ENCODE measurements at places on chromosomes 4 and X.
A peak's percentile ranks its signal among the peaks of the same experiment; 100 is the strongest.

GRCh38 chr4:149995134-149995756 is 83.0 kb upstream of the DCLK2 start:
- DNase-seq, result no peak

- DNase-seq, result no peak
Measured at GRCh38 chr4:135515295-135515694, 1313.7 kb upstream of the PABPC4L start.

DNA sequence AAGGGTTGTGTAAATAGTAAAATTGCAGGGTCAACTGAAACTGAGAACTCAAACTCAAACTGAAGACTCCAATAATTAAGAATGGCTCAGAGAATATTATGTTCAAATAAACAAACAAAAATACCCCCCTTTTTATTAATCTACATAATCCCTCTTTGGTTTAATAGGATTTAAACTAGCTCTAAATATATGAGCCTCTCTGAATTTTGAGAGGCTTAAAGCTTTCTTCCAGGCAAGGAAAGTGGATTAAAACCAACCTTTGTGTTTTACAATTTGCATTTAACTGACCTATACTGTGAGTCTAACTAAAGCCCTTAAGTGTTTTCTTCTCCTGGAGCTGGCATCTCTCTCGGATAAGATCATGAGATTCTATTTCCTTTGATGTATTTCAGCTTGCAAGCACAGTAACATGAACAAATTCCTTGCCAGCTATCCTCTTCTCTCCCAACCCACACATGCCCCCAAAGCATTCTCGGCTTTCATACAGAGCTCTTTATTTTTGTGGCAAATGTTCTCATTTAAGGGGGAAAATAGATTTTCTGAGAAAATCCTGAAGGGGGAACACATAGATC is 1310.8 kb upstream of the AGA start:
- no peak for DNase-seq

DNA sequence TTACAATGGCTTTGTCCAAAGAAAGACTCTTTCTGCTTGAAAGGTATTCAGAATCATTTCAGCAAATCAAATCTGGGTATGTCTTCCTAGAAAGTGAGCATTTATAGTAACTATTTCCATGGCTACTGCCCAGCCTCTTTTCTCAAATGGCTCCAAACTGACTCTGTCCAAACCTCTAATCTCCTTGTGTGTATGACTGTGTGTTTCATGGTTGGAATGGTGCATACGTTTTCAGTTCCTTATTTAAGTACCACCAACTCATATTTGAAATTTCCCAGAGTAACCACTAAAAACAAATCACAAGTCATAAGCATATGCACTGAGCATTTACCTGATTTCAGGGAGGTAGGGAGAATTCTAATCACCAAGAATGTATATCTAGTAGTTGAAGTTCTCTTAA is 106.0 kb downstream of the TMEM144 start:
- no peak for DNase-seq

GRCh38 chrX:65690057-65690855 is 22.8 kb downstream of the MSN start:
- no peak for DNase-seq

- DNase-seq, result no peak
Measured at GRCh38 chrX:38232079-38232686, 11.5 kb upstream of the SRPX start.

DNA sequence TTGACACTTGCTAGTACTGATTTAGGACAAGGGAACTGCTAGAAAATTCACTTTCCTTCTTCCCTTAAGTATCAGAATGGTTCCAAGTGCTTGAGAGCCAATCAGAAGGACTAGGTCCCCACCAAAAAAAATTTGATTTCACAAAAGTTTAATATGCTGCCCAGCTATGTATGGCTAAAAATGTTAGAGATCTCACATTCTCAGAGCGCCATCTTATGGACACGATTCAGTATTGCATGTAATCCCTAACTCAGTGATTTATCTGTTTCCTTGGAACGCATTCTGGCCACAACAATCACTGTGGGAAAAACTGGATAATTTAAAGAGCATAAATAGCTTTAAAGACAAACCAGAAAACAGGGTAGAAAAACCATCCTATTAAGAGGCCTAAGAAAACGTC is 255.1 kb upstream of the GPC4 start:
- peak; percentile 6 for DNase-seq

DNA sequence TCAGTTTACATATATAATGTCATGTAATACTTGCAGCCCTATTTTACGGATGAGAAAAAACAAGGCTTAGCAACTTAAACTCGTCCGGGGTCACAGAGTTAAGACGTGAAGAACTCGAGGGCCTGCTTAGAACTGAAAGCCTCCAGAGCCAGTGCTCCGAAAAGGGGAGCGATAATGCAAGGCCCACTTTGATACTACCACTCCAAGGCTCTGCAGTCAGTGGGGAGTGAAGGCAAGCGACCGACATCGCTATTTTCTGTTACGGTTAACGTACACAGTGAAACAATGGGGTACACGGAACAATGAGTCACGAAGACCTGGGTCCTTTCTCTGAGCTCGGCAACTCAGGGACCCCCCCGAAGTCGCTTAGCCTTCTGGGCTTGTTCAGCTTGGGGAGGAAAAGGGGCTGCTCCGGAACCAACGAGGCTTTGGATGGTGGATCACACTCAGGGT is 965 bp downstream of the PPA2 start:
- DNase-seq, result no peak

- no peak for DNase-seq
Measured at GRCh38 chrX:54747733-54748393, 50.2 kb downstream of the ITIH6 start.

DNA sequence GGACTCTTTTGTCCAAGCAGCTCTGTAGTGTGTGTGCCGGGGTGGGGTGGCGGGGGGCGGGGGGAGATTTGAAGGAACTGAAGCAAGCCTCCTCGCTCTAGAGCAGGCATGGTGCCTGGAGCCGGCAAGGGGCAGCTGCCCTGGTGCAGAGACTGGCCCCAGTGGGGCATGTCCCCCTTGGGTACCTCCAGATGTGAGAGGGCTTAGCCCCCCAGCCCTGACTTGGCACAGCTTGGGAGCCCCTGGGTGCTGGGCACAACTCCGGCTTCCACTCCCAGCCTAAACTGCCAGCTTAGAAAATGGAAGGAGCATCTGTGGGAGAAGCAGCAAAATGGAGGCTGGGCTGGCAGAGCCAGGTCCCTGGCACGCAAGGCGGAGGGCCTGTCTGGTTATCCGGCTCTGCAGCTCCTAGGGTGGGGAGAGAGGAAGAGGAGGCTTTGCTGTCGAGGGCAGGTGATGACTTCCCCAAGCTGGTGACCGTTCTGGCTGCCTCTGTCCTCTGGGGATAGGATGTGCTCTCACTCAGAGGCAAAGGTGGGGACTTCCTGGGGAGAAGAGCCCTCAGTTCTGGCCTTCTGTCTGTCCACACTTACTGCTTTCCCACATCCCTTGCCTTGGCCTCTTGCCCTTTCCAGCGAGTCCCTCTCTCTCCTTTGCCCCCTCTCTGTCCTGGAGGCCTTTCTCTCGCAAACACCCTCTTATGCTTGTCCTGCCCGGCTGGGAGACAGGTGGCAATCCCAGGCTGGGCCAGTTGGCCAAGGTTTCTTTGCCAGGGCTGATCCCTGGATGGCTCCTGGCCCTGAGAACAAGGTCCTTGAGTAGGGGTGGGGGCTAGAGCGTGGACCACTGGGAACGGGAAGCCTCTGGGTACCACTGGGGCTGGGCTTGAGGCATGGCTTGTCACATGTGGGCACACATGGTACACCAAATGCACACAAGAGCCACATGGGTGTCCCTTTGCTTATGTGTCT is 2.0 kb downstream of the DLG3 start:
- DNase-seq, result no peak

DNA sequence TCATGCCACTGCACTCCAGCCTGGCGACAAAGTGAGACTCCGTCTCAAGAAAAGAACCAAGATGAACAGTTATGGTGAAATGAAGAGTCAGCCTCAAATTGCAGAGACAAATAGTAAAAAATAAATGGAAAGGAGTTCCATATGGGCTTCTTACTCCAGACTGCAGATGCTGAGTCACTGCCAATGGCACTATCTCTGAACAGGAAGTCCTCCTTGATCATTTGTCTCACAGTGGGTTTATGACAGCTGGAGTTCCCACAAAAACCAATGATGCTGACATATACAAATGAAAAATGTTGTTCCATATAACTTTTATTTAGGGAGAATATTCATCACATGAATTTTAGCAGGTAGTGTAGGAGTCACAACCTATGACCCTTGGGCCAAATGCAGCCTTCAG is 631.6 kb downstream of the PCDH18 start:
- DNase-seq, result no peak

DNA sequence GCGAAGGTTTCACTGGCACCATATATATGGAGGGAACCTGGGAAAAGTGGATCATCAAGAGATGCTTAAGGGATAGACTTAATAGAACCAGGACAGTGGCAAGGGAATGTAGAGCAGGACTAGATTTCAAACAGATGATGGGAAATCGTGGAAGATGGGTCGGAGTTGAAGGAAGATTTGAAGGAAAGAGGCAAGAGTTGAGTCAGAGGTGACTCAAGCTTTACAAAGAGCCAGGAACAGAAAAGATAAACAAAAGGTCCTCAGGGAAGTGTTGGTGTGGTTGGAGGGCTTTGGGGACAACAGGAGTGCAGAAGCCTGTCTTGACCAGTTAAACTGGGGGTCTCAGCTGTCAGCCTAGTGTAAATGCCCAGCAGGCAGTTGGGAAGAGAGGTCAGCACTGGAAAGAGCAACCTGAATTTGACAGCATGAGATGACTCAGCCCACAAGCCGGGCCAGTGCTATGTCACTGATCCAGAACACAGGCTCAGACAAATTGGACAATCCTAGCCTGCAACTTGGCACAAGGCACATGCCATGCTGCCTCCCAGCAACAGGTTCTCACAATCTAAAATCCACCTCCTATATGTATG is 230.5 kb downstream of the IDS start:
- DNase-seq, result no peak

DNA sequence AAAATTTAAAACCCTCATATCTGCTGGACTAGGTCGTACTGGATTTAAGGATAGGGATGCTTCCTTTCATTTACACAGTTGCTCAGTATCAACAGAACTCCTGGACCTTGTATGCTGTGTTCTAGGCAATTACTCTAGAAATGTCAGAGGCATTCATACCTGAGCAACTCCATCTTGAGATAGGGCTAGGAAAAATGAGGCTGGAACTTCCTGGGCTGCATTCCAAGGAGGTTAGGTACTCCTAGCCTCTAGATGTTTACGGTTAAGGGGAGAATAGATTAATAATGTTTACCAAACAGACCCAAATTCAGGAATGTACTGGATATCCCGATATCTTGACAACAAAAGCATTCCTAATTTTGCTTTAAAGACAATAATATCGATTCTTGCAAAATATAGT is 84.7 kb upstream of the NLGN4X start:
- DNase-seq, result no peak

DNA sequence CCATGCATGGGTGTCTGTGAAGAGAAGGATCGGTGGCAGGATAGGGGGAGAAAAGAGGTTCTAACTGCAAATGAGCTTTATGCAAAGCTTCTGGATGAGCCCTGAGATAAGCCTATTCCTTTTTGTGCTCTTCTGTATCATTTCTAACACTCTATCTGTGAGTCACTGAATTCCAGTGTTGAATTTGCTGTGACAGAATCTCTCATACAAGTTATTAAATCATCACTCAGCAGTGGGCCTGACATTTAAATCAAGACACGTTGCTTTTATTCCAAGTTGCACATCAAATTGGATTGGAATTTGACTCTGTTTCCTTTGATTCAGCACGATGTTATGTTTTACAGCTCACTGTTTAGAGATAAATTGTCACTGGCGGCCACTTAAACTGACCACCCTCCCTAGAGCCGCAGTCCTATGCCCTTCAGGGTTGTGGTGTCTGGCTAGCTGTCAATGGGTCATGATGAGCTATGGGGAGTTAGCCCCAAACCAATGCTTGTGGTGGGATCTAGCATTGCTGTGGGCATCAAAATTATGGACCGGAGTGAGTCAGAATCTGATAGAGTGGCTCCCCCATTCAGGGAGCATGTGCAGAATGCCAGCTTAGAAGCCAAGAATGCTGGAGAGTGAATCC is 42.7 kb downstream of the LHFPL1 start:
- no peak for DNase-seq

DNA sequence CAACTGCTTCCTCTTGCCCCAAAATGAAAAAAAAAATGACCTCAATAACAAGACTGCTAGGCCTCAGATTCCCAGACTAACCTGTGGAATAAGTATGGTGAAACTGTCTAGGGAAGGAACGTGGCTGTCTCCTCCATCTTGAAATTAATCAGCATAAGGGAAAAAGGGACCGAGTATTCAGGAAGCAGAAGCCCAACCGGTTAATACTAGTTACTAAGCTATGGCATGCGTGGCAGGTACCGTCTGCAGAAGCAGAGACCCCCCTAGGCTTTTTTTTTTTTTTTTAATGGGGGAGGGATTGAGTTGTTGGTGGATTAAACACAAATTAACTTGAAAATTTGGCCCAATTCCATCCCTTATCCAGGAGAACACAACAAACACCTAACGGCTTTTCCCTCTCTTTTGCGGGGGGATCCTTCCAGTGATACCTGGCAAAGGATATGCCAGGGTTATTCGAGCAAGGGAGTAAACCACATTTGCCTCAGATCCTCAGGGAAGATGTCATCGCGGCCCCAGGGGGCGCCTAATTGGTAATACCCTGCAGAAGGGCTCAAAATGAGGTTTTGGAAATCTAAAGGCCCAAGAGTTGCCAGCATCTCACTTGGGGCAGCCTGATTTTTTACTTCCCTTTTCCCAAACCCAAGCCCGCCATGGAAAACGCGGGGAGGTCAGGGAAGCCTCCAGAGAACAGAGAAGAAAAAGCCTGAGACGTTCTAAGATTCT is 893 bp downstream of the RLIM start:
- DNase-seq, result no peak

GRCh38 chr4:84574069-84574720 is 8.7 kb upstream of the CDS1 start:
- no peak for DNase-seq

DNA sequence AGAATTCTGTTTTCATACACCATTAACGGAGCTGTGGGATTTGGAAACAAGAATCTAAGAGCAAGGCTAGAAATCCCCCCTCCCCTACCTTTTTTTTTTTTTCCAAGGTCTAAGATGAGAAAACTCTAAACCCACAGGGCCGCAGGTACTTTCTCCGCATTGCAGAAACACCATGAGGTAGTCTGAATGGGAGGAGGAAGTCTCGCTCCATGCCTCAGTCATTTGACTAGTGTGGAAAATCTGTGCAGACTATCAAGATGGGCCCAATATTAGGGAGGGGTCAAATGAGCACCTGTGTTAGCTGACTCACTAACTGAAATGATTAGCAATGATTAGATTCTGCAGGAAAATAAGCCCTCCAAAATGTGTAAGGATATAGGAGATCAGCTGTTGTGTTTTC is 40.9 kb upstream of the MAP3K15 start:
- no peak for DNase-seq

- DNase-seq, result no peak
Measured at GRCh38 chrX:41779941-41780340, 56.0 kb downstream of the GPR82 start.
